A549 treated with CORT108297 at 1 μM for 4 hours (cell line): ENCODE measurements at places on chromosomes 1 and 21. TPM values are rescaled to one million over a fixed set of nuclear protein-coding genes. Genes with fewer than 3 reads are reported as not detected.

Gene PROK1
- not detected in 5 replicates for total RNA-seq

Gene C1QB
- not detected in 5 replicates for total RNA-seq

Gene SPRR4
- not detected in 5 replicates for total RNA-seq

Gene FCGR1A
- not detected in 5 replicates for total RNA-seq

Gene MRAP
- not detected in 5 replicates for total RNA-seq

Gene RBM11
- not detected in 5 replicates for total RNA-seq

Gene HSD3B1
- total RNA-seq = not detected in 5 replicates
